ENCODE measurements at places on chromosomes 5 and 9. TPM values are rescaled to one million over a fixed set of nuclear protein-coding genes. Genes with fewer than 3 reads are reported as not detected.

GRCh38 chr5:74105126-74105780 is 479.3 kb downstream of the ARHGEF28 start:
- H3K4me3 ChIP-seq, result no peak overlapping the region
- no peaks in the 10 kb centered on the region for H3K4me1 ChIP-seq
- peaks cover 21% of the 10 kb centered on the region for H3K27me3 ChIP-seq
- DNase-seq, result no peak
- no peaks in the 10 kb centered on the region for H3K36me3 ChIP-seq

- H3K4me1 ChIP-seq, result no peaks in the 10 kb centered on the region
- no peak overlapping the region for H3K27ac ChIP-seq
- H3K4me3 ChIP-seq, result no peak overlapping the region
- peaks cover 2% of the 10 kb centered on the region for H3K27me3 ChIP-seq
Measured at GRCh38 chr5:158727771-158728311, 371.9 kb downstream of the EBF1 start.

DNA sequence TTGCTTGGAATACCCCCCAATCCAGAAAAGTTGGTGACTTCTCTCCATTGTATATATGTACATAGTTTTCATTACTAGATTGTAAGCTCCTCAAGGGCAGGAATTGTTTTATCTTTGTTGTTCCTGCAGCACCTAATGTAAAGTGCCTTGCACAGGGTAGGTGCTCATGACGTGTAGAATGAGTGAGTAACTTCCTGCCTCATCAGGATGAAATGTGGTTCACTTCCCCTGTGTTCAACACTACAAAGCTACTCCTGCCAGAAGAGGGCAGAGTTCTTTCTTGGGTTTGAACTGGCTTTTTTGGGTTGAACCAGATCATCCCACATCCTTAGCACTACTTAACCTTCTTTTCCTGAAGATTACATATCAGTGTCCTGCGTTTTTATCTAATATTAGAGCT is 23.9 kb downstream of the GTF3C4 start:
- H3K4me3 ChIP-seq, result no peak overlapping the region
- DNase-seq, result peak; percentile 36
- H3K27ac ChIP-seq, result no peak overlapping the region
- H3K27me3 ChIP-seq, result peaks cover 2% of the 10 kb centered on the region
- peaks cover 6% of the 10 kb centered on the region for H3K4me1 ChIP-seq

- H3K36me3 ChIP-seq, result peaks cover 4% of the 10 kb centered on the region
- DNase-seq, result no peak
- no peak overlapping the region for H3K4me3 ChIP-seq
- H3K27me3 ChIP-seq, result peaks cover 5% of the 10 kb centered on the region
- H3K27ac ChIP-seq, result no peak overlapping the region
Measured at GRCh38 chr9:98369066-98369425, 113.6 kb upstream of the TBC1D2 start.

The ERAP2 gene
- 44.5 TPM for total RNA-seq
